Left lung (tissue), 14 donors: ENCODE measurements at places on chromosomes 7 and 10. TPM values are rescaled to one million over a fixed set of nuclear protein-coding genes. Genes with fewer than 3 reads are reported as not detected.

GRCh38 chr10:4082861-4083260 is 297.9 kb upstream of the KLF6 start:
- H3K4me3 ChIP-seq, result no peak overlapping the region
- H3K27ac ChIP-seq, result no peak overlapping the region
- DNase-seq, result no peak
- peaks cover 12% of the 10 kb centered on the region for H3K4me1 ChIP-seq
- H3K27me3 ChIP-seq, result no peaks in the 10 kb centered on the region

The AGR2 gene
- 94.0 TPM for polyA plus RNA-seq

DNA sequence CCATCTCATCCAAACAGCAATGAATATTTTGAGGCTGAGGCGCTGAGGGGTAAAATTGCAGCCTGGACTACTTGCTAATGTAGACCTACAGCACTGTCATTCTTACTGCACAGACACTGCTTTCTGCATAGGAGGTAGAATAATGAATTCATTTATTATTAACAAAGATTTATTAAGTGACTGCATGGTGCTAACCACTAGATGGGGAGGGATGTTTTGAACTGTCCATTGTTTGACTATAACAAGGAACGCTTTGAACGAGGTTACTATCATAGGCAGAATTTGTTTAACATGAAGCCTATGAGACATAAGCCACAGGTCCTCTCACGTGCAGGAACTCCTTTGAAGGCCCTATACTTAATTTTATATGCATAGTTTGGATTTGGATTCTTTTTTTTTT is 143.8 kb downstream of the CFTR start:
- H3K36me3 ChIP-seq, result no peaks in the 10 kb centered on the region
- no peaks in the 10 kb centered on the region for H3K4me1 ChIP-seq
- no peak for DNase-seq
- no peaks in the 10 kb centered on the region for H3K27me3 ChIP-seq
- H3K4me3 ChIP-seq, result no peak overlapping the region
- no peak overlapping the region for H3K27ac ChIP-seq

DNA sequence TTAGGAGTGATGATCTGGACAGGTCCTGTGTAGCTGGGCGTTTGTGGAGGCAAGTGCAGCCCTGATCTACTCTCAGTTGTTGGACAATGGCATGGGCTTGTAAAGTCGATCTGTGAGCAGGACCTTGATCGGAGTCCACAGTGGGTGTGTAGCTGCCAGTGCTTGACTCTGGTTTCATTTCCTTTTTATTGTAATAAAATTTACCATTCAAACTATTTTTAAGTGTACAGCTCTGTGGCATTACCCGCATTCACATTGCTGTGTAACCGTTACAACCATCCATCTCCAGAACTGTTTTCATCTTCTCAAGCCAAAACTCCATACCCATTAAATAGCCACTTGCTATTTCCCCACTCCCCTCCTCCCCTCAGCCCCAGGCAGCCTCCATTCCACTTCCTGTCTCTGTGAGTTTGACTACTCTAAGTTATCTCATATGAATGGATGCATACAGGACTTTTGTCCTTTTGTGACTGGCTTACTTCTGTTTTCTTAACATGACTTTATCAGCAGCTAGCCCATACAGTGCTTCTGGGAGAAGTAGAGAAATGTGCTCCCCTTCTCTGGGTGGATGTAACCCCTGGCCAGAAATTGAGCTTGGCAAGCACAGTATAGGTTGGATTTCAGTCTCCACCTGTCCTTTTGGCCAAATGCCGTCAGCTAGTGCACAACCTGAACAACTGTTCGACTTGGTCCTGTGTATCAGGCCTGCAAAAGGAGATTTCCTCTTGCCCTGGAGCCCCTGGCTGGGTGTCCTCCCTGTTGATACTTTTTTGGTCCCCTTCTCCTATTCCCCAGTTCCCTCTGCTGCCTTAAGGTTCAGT is 180.0 kb downstream of the LRMDA start:
- H3K4me3 ChIP-seq, result no peak overlapping the region
- H3K4me1 ChIP-seq, result peaks cover 44% of the 10 kb centered on the region

The EN2 gene
- polyA plus RNA-seq, result not detected

The HYAL4 gene
- 0.44 TPM for polyA plus RNA-seq

GRCh38 chr7:74581916-74582440 is 75.5 kb upstream of the GTF2I start:
- no peaks in the 10 kb centered on the region for H3K27me3 ChIP-seq
- no peak overlapping the region for H3K27ac ChIP-seq
- H3K4me1 ChIP-seq, result peaks cover 9% of the 10 kb centered on the region
- no peak overlapping the region for H3K4me3 ChIP-seq
- no peaks in the 10 kb centered on the region for H3K36me3 ChIP-seq
- no peak for DNase-seq

DNA sequence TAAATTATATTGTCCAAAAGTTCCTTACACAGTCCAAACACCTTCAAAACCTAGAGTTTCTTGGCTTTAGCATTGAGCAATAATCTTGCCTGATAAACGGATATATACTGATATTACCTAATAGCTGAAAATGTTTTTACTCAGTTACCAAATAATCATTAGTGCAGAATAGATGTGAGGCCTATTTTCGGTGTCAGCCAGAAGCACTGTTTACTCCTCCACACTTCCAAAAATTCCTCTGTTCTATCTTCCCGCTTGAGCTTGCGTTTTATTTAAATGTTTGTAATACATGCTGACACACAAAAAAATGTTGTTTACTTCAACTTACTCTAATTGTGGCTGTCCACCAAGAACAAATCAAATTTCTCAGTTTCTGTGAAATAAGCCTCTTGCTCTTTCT is 606.2 kb upstream of the TEX47 start:
- no peaks in the 10 kb centered on the region for H3K36me3 ChIP-seq
- no peak for DNase-seq
- H3K27ac ChIP-seq, result no peak overlapping the region
- no peaks in the 10 kb centered on the region for H3K27me3 ChIP-seq

The GRM3 gene
- 0.18 TPM for polyA plus RNA-seq

DNA sequence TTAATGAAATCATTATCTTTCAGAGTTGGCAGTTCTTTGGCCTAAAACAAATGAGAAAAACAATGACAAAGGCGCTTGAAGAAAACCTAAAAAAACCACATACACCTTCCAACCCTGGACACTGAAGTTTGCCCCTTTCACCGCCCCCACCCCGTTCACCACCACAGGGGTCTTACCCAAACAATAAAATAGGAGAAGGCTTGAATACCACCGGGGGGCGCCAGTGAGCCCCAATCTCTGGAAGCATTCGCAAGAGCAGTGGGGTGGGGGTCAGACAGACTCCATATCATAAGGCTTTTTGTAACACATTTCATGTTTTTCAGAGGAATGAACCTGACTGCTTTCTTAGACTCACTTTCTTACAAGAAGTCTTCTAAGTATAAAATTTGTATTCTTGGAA is 163.6 kb downstream of the PIP4K2A start:
- no peaks in the 10 kb centered on the region for H3K27me3 ChIP-seq
- DNase-seq, result no peak
- no peaks in the 10 kb centered on the region for H3K4me1 ChIP-seq
- H3K27ac ChIP-seq, result no peak overlapping the region

GRCh38 chr7:56092789-56093531 is at the start of gene PHKG1:
TSS of gene PHKG1 (minus strand) at chr7:56092952. CDS start at chr7:56088941, 4,011 bp downstream.
- H3K27ac ChIP-seq, result no peak within 1 kb of the TSS
- H3K4me1 ChIP-seq, result peaks cover 8% of the 10 kb centered on the region
- peak; percentile 93 for DNase-seq
- H3K4me3 ChIP-seq, result no peak within 1 kb of the TSS

The DNAJC12 gene
- polyA plus RNA-seq, result 7.0 TPM

GRCh38 chr7:110877016-110877415 is 213.9 kb upstream of the LRRN3 start:
- H3K36me3 ChIP-seq, result no peaks in the 10 kb centered on the region
- no peaks in the 10 kb centered on the region for H3K4me1 ChIP-seq
- no peaks in the 10 kb centered on the region for H3K27me3 ChIP-seq

DNA sequence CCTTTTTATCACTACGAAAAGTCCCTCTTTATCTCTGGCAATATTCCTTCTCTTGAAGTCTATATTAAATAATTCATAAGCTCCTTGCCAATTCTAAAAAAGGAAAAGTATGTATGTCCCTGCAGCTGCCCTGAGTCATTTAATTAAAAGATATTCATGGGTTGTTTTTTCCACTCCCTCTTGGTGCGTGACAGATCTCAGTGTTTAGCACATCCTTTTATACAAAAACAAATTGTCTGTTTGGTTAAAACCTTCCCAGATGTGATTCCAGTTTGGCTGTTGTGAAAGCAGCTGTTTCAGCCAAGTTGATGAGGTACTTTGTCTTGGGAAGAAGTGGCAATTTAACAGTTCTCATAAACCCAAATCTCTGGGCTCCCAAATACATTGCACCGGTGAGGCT is 33.8 kb upstream of the PRLHR start:
- H3K27me3 ChIP-seq, result no peaks in the 10 kb centered on the region
- no peak overlapping the region for H3K27ac ChIP-seq
- H3K4me3 ChIP-seq, result no peak overlapping the region
- H3K36me3 ChIP-seq, result no peaks in the 10 kb centered on the region
- DNase-seq, result no peak

- H3K4me1 ChIP-seq, result no peaks in the 10 kb centered on the region
- peaks cover 68% of the 10 kb centered on the region for H3K27me3 ChIP-seq
- DNase-seq, result no peak
- no peaks in the 10 kb centered on the region for H3K36me3 ChIP-seq
- H3K27ac ChIP-seq, result no peak overlapping the region
- H3K4me3 ChIP-seq, result no peak overlapping the region
These were observed 81.4 kb upstream of the PPP2R2D start for GRCh38 chr10:131819241-131820072.

- no peak overlapping the region for H3K4me3 ChIP-seq
- H3K36me3 ChIP-seq, result peaks cover 42% of the 10 kb centered on the region
- H3K27me3 ChIP-seq, result no peaks in the 10 kb centered on the region
- DNase-seq, result no peak
- no peak overlapping the region for H3K27ac ChIP-seq
These were observed 15.2 kb downstream of the SAMD9L start for GRCh38 chr7:93133005-93133404.

- no peak overlapping the region for H3K27ac ChIP-seq
- H3K4me1 ChIP-seq, result peaks cover 4% of the 10 kb centered on the region
- H3K27me3 ChIP-seq, result no peaks in the 10 kb centered on the region
- H3K36me3 ChIP-seq, result no peaks in the 10 kb centered on the region
- no peak overlapping the region for H3K4me3 ChIP-seq
These were observed 4.9 kb downstream of the TMEM270 start for GRCh38 chr7:73865738-73866445.

- DNase-seq, result no peak
- no peaks in the 10 kb centered on the region for H3K27me3 ChIP-seq
- H3K27ac ChIP-seq, result peak overlapping the region; percentile 94
- H3K36me3 ChIP-seq, result no peaks in the 10 kb centered on the region
- peaks cover 19% of the 10 kb centered on the region for H3K4me1 ChIP-seq
These were observed 109.9 kb downstream of the REEP3 start for GRCh38 chr10:63630931-63631680.

The IFIT1B gene
- 0.20 TPM for polyA plus RNA-seq

- H3K4me3 ChIP-seq, result no peak overlapping the region
- H3K36me3 ChIP-seq, result no peaks in the 10 kb centered on the region
- no peaks in the 10 kb centered on the region for H3K4me1 ChIP-seq
- no peak overlapping the region for H3K27ac ChIP-seq
These were observed 75.8 kb upstream of the NEBL start for GRCh38 chr10:20972925-20973324.

GRCh38 chr7:5469375-5470166 is 45.9 kb upstream of the TNRC18 start:
- DNase-seq, result no peak
- H3K36me3 ChIP-seq, result no peaks in the 10 kb centered on the region
- H3K4me1 ChIP-seq, result no peaks in the 10 kb centered on the region
- H3K27ac ChIP-seq, result no peak overlapping the region
- no peak overlapping the region for H3K4me3 ChIP-seq

DNA sequence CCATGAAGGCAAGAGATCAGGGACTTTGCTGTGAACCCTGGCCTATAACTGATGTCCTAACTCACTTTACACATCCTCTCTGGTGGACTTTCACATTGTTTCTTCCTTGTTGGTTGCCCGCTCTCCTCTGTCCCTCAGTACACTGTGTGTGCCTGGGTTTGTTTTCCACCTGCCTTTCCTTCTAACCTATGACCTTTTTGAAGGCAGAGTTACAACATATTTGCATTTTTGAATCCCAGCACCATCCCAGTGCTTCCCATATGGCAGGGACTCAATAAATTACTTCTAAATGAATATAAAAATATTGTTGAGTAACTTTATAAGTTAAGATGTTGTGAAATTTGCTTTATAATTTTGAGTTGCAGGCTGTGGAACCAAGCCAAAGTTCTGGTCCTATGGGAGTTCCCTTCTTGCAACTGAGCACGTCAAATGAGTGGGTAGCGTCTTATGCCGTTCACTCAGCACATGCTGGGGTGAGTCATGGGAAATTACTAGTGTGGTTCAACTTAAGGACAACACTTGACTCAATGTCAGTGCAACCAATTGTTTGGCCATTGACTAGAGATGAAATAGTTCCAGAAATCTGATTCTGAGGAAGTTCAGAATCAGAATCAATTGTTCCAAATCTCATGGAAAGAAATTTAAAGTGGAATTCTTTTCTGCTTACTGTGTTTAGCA is 250.9 kb downstream of the TWIST1 start:
- no peak overlapping the region for H3K27ac ChIP-seq
- no peak overlapping the region for H3K4me3 ChIP-seq
- no peaks in the 10 kb centered on the region for H3K4me1 ChIP-seq

DNA sequence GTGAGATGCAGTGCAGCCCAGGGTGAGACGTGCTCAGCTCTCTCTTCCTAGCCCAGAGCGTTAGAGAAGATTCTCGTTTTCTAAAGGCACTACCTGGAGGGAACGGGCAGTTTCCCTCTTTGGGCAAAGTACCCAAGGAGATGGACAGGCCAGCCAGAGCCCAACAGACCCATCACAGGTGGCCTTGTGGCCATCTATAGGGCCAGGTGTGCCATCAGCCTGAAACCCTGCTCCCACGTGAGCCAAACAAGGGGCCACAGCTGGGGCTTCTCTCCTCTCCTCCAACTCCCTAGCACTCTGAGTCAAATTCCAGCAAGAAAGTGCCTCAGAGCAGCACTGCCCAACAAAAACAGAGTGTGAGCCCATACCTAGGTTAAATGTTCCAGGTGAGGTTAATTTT is 22.3 kb downstream of the CHST15 start:
- no peak overlapping the region for H3K27ac ChIP-seq
- H3K4me3 ChIP-seq, result no peak overlapping the region
- DNase-seq, result no peak
- H3K27me3 ChIP-seq, result no peaks in the 10 kb centered on the region

The MMD2 gene
- polyA plus RNA-seq, result 0.06 TPM

The ARPC1A gene
- 105 TPM for polyA plus RNA-seq

The RBM20 gene
- polyA plus RNA-seq, result 0.78 TPM
